ENCODE measurements at places on chromosomes 16 and 17.

DNA sequence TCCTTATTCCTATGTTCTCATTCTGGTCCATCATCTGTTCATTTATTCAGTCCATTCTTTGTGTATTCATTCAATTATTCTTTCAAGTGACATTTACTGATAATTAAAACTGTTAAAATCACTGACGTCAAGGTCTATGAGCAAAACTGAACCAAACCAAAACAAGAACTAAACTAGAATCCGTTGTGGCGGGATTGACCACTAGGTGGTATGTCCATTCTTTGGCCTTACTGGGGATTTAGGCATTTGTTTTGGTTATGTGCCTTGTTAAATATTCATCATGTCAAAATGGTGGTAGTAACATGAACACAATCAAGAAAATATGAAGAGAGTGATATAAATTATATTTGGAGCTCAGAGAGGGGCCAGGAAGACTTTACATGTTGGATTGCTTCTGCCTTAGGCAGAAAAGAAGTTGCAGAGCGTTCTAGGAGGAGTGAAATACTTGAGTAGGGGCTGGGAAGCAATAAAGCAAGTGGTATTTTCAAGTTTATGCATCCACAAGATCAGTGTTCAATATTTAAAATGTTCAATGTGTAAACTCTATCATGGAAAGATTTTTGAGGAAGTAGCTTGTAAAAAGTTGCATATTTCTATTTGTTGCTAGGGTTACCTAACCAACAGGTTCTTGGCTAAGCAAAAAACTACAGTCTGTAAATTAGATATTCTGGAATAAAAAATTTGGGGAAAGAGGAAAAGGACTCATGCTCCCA is 129.0 kb downstream of the CDH13 start:
- peak; percentile 21 for DNase-seq

DNA sequence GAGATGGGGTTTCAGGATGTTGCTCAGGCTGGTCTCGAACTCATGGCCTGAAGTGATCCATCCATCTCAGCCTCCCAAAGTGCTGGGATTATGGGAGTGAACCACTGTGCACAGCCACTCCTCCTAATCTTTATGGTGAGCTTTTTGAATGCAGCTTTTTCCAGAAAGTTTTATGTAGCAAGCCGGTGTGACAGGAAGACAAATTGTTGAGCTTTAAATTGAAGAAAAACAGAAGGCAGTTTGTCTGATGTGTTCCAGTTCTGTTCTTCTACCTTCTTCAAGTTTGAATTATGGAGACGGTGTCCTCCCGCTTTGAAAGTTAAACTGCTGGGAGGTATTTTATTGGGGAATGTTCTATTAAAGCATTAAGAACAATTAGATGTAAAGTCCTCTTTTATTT is 177.1 kb downstream of the SNX29 start:
- DNase-seq, result no peak

DNA sequence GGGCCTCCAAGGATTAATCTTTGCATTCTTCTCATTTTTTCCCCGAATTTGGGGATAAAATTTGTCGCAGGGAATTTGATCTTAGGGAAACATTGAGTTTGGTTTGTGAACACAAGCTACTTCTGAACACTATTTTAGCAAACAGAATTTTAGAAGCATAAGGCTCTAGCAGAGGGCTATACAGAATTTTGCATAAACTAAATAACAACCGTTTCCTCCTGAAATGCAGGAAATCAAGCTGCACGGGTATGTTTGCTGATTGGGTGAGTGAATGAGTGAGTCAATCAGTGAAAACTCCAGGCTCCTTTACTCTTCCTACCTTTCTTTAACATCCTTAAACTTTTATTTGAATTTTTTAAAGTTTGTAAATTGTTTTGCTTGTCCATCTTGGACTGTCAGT is 81.3 kb upstream of the GNAO1 start:
- DNase-seq, result no peak

- no peak for DNase-seq
These were observed 15.7 kb downstream of the MARCHF10 start for GRCh38 chr17:62792447-62792800.

- DNase-seq, result no peak
These were observed 25.4 kb upstream of the HELZ start for GRCh38 chr17:67270416-67270815.

GRCh38 chr16:79792664-79793351 is 192.3 kb upstream of the MAF start:
- DNase-seq, result no peak

DNA sequence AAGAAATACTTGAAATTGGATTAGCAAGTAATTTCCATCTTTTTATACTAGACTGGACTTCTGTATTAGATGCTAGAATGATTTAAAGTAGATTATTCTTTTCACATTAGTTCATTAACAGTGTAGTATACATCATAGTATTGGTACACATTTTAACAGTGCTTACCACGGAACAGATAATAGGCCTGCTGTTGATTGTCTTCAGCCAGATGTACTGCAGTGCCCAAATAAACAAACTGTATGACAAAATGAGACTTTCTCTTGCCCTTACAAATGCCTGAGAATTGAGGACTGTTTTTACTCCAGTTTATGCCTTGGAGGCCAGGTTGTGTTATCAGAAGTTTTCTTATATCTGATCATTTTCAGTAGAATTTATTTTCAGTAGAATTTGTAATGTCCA is 631 bp downstream of the EVI2A start:
- DNase-seq, result no peak

DNA sequence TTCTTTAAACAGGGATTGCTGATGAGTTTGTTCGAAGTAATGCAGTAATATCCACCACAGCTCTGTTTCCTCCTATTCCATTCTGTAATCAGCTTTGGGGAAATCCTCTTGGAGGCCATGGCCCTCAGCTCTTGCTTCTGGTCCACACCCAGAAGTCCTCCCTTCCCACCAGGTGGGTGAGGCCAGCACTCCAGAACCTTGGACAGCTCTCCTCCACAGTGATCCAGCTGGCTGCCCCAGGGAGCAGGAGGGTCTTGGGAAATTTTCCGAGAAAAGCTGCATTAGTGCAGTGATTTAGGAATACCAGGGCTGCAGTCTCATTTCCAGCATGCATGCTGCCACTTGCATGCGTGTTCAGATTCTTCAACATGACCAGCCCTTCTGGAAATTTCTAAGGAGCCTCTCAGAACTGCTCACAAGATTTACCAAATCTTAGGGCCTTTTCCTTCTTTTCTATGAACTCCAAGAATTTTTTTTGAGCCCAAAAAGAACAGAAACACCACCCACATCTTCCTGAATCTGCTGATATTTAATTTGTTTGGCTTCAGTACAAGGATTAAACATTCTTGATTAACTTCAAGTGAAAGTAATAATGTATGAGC is 4.2 kb downstream of the SMPD3 start:
- DNase-seq, result peak; percentile 79

DNA sequence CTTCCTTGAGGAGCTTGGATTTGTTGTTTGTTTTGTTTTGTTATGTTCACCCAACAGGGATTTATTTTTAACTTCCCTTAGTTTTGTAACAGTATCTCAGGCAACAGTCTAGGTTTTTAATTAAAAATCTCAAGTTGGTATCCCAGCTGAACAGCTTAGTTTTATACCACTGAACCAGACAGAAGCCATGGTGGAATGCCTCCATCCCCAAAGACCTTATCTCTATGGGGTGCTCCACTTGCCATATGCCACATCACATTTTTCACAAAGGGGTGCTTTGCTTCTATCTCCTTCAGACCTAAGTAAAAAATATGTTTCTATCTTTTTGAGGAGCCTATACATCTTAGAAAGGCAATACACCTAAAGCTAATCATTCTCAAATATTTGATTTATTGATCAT is 715.8 kb upstream of the KIF2B start:
- DNase-seq, result no peak

Data from iPS-NIHi11 (cell line).